ENCODE measurements at places on chromosomes 3 and 15.

GRCh38 chr3:170811515-170811914 is 58.5 kb downstream of the RPL22L1 start:
- no peak for DNase-seq

DNA sequence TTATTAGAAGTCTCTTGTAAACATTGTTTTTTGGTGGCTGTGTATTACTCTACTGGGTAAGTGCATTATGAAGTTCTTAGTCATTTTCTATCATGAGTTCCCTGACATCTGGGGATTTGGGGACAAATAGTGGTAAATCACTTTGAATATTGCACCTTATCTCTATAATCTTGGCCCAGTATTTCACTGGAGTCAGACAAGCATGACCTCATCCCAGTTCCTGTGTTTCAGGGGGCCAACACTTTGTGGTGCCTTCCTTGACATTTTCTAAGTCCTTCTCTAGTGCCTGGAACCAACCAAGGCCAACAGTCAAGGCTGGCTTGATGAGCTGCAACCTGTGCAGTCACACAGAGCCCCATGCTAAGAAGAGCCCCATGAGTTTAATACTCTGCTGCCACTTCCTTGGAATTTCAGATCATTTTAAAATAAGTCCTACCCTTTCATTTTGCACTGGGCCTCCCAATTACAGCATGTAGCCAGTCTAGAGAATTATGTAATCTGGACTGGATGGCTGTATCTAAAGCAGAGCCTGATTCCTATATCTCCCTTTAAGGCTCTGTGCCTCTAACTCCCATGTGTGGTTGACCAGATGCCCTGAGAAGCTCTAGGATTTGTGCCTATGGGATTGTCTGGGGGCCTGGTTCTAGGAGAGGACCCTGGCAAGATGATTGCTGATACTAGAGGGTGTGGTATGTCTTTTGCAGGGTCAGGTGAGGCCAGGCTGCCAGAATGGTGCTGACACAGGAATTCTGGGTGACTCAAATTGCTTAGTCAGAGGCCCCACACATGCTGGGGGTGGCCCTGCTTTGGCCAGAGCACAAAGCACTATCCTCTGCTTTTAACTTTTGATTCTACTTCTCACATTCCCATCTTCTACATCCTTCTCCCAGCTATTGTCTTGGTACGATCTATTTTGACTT is 319.6 kb upstream of the TBC1D5 start:
- no peak for DNase-seq

DNA sequence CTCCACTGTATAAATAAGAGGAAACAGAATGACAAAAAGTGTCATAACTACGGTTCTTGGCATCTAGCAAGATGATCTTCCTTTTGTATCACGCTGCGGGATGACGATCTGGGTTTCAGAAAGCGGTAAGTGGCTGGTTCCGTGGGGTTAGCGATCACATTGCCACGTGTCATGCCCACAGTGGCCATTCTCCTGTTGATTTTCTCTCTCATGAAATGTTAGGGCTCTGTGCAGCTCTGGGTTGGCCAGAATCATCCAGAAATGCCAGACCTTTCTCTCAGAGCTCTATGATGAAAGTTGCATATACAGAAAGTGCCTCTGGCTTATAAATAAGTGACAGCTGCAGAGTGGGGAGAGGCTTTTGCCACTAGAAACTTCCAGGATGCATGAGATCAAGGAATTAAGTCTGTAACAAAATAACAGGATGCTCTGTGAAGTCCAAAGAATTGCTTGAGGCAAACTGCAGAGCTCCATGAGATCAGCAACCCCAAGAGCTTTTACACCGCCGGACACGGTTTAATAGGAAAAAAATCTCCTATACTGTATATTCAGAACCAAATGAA is 71.6 kb downstream of the ABTB1 start:
- no peak for DNase-seq

DNA sequence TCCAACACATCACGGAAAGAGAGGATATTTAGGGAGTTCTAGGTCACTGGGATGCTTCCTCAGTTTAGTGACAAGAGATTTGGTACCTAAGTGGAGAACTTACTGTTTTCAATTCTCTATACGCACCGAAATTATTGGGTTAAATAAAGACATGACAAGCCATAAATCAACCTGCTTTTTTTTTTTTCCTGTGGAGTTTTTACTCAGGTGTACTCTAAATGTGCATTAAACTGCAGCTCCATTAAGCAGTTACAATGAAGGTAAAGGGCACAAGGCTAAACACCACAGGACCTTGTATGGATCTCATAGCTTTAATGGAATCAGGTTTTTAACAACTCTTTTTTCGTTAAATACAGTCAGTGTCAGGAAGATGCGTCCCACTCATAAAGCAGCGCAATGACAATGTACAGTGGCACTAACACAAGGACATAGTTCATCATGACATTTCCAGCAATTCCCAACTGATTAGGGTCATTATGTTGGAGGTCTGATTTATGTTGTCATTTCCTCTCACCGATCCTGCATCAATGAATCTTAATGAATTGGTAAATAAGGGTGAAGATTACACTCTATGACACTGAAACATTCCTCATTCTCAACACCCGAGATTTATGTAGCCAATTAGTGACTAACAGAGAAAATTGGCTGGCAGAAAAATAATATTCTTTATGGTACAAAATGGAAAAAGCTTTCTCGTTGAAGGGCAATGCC is 355.2 kb downstream of the FOXP1 start:
- no peak for DNase-seq

DNA sequence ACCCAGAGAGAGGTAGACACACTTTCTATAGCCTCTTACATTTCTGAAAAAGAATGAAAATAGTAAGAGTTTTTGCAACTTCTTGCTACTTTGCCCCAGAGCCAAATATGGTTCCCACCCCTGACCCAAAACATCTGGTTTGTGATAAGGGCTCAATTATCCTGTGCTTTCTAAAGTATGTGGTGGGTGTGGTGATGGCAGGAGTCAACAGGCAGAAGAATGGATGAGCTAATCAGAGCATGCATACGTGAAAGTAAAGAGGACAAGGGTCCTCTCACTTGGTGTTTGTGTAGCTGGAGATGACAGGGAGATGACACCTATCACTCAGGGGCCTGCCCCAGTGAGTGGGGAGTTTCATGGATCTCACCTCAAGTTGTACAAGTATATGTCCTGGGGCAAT is 19.1 kb downstream of the KBTBD8 start:
- DNase-seq: no peak

DNA sequence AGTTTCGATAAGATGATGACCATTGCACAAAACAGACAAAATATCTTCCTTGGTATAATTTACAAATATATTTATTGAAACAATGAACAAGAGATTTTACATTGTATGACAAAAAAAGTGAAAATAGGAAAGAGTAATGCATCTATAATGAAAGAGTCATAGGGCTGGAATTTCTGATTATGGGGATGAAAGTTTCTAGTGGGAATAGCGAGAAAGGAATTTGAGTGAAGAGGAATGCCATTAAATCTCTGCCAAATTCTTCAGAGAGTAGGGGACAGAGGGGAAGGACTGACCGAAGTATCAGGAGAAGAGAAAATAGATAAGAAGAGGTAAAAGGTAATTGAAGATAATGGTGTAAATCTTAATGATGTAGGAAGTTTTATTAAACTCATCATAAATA is 125.4 kb downstream of the VGLL3 start:
- no peak for DNase-seq

DNA sequence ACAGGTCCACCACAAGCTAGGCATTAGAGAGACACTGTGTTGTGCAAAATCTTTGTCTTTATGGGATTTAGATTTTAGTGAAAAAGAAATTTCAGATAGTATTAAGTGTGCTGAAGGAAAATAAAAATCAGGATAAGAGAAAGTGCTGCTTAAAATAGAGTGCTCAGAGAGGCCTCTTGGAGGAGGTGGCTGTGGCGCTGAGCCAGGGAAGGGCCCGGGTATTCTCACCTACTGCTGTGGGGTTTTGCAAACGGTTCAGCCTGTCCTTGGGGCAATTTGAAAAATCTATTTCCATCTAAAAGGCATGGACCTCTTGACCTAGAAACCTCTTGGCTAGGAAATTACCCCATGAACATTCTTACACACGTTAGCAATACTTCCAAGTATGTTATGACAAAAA is 267.7 kb downstream of the TJP1 start:
- no peak for DNase-seq

Data from tibial nerve (tissue), 4 donors.